ENCODE measurements at places on chromosomes 11 and 22.

DNA sequence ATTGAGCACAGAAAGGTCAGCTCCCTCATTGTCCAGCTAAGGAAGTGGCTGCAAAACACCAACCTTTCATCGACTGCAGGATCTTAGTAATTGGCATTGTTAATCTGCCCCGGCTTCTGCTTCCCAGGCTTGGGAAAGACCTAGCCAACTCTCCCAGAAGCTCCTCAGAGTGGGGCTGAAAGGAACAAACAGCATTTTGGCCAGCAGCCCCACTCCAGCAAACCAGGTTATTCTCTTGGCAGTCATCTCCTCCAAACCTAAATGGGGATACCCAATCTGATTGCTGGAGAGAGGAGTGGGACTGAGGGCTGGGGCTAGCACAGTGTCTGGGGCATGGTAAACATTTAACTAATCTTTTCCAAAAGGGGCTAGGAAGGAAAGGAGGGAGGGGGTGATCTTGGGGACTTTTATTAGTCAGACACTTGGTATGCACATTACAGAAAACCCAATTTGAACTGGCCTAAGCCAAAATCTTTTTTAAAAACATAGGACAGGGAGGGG, 294.4 kb downstream of the MN1 start:
- no peak for DNase-seq

DNA sequence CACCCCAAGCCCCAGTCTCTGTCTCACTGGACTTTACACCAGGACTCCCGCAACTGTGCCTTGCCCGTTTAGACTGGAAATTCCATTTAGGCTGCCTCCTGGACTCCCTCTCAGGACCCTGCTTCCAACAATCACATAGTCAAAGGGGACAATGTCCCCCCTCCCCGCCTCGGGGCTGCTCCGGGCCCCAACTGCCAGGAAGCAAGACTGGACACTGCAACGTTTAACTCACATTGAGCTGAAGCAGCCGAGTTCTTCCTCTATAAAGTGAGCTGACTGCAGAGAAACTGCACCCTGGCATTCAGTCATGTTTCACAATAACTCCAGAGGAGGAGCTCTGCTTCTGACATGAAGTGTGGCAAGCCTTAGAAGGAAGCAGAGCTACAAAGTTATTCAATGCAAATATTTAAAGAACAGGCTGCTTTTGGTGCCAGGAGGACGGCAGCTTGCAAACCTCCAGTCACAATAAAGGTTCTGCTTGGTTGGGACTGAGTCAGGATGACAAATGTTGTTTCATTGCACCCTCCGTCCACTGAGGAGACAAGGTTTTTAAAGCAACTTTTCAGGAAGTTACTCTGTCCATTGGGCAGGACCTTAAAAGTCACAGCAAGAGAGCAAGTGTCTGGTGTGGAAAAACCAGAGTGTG, 19.9 kb downstream of the PACSIN2 start:
- no peak for DNase-seq

DNA sequence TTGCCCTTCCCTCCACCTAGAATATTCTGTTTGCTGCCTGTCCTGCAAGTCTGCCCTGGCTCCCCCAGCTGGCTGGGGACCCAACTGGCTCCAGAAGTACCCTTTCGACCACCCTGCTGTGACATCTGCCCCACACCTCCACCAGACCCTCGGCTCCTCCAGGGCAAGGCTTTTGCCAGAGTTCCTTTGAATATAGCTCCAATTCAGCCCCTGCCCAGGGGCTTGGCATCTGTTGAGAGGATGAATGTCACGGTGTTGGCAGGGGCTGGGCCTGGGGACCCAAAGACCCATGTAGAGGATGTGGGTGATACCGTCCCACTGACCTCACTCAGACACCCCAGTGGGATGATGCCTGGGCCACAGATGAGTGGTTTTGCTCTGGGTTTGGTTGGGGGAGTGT, 4.0 kb downstream of the NLRP6 start:
- DNase-seq, result no peak

DNA sequence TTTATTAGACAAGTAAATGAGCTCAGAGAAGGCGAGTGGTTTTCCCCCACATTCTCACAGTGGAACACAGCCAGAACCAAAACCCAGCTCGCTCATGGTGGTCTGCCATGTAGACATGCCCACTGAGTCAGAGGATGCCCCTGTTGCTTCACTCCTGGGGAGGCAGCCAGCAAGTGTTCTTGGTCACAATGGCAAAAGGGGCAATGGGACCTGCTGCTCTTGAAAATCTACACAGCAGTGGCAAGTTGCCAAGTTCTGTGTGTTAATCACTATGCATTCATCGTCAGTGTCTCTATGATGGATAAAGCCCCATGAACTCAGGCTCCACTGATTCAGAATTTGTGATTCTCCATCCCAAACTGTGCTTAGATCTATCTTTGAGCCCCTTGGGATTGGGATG, 64.7 kb upstream of the TBCEL start:
- DNase-seq, result no peak

- DNase-seq, result no peak
These were observed 3.7 kb downstream of the CBX6 start for GRCh38 chr22:38868286-38868721.

GRCh38 chr11:121755191-121755590, 302.4 kb upstream of the SORL1-AS1 start:
- DNase-seq, result no peak

GRCh38 chr11:104784684-104785460, 113.4 kb downstream of the CASP12 start:
- DNase-seq, result no peak

DNA sequence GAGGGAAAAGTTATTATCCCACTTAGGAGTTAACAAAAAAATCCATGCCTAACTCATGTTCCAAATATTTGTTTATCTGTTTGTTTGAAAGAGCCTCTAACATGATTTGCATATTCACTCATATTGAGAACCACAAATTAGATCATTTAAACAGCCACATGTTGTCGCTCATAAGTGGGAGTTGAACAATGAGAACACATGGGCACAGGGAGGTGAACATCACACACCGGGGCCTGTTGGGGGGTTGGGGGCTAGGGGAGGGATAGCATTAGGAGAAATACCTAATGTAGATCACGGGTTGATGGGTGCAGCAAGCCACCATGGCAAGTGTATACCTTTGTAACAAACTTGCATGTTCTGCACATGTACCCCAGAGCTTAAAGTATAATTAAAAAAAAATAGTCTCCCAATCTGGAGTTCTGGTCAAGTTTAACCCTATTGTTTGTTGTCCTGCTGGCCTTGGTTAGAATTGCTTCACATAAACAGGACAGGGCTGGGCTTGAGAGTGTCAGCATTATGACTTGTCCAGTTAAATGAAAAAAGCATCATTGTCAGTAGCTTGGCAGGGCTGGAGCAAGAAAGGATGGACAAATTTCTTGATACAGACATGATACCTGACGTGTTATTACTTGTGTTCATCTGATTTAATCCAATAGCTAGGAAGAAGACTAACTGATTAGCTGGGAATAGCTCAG, 57.8 kb upstream of the PSMA1 start:
- no peak for DNase-seq

DNA sequence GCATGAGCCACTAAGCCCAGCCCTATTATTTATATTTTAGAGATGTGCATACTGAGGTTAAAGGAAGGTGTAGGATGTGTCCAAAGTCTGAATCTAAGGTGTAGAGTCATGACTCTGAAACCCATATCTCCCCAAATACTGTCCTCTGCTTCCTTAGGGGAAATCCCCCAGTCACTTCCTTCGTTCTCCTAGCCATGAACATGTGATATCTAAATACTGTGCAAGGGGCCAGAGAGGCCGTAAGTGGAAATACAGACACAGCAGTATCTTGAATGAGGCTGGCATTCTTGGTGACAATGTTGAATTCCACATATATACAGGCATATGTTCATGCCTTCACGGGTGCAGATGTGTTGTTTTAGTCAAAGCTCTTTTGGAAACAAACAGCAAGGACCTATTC, 21.3 kb upstream of the PATZ1 start:
- no peak for DNase-seq

Data from activated T-helper 2 cell treated with anti-CD3 and anti-CD28 coated beads, Interferon-gamma antibody, Interleukin-2, Interleukin-4, amounts not matched to agents 10 μg/mL and 5 μg/mL and 100 μg/mL, durations not matched to agents 14 hours and 24 hours and 36 hours (primary cell).